ENCODE measurements at places on chromosomes 3 and 15.

DNA sequence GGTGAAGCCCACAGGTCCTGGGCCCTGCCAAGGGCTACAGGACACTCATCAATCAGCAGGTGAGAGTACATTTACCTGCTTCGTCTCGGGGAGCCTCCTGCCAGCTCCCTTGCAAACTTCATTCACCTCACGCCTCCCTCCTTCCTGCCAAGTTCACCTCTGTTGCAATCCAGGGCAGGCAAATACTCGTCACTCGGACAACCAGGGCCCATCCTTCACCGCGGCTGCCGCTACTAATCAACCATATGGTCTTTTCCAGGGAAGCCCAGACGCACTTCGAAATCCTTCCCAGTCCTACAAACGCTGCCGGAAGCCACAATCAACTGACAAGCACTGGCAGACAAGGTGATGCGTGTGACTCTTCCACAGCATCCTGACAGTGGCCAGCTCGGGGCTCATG is 200.7 kb upstream of the NSMCE3 start:
- no peak for DNase-seq

GRCh38 chr3:127717357-127718244 is 44.8 kb downstream of the ABTB1 start:
- DNase-seq: no peak

DNA sequence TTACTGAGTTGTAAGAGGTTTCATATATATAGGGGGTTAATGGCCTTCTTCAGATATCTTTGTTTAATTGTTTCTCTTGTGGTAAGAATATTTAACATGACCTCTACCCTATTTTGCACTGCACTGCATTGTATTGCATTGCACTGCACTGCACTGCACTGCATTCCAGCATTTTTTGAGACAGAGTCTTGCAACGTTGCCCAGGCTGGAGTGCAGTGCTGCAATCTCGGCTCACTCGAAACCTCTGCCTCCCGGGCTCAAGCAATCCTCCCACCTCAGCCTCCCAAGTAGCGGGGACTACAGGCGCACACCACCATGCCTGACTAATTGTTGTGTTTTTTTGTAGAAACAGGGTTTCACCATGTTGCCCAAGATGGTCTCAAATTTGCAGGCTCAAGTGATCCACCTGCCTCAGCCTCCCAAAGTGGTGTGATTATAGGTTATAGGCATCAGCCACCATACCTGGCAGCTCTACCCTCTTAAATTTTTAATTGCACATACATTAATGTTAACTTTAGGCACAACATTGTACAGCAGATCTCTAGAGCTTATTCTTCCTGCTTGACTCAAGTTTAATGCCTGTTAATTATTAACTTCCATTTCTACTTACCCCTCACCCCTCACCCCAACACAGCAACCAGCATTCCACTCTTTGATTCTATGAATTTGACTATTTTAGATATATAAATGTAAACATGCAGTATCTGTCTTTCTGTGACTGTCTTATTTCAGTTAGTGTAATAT is 38.4 kb downstream of the NEDD4 start:
- no peak for DNase-seq

- DNase-seq: no peak
Measured at GRCh38 chr15:77989296-77990143, 88.0 kb downstream of the TBC1D2B start.

GRCh38 chr15:60371175-60372051 is 26.4 kb downstream of the ANXA2 start:
- no peak for DNase-seq

GRCh38 chr3:53269888-53270880 is 14.4 kb upstream of the TKT start:
- DNase-seq: peak; percentile 78

DNA sequence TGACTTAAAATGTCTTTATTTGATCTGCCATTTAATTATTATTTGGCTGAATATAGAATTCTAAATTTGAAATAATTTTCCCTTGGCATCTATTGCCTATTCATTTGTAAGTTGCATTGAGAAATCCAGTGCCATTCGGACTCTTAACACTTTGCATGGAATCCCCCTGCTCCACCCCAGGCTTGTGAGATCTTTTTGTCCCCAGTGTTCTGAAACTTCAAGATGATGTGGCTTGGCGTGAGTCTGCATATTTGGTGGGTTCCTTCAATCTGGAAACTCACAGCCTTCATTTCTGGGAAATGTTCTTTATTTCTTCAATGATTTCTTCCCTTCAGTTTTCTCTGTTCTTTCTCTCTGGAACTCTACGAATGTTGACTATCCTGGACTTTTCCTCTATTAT is 83.8 kb upstream of the BLM start:
- no peak for DNase-seq

DNA sequence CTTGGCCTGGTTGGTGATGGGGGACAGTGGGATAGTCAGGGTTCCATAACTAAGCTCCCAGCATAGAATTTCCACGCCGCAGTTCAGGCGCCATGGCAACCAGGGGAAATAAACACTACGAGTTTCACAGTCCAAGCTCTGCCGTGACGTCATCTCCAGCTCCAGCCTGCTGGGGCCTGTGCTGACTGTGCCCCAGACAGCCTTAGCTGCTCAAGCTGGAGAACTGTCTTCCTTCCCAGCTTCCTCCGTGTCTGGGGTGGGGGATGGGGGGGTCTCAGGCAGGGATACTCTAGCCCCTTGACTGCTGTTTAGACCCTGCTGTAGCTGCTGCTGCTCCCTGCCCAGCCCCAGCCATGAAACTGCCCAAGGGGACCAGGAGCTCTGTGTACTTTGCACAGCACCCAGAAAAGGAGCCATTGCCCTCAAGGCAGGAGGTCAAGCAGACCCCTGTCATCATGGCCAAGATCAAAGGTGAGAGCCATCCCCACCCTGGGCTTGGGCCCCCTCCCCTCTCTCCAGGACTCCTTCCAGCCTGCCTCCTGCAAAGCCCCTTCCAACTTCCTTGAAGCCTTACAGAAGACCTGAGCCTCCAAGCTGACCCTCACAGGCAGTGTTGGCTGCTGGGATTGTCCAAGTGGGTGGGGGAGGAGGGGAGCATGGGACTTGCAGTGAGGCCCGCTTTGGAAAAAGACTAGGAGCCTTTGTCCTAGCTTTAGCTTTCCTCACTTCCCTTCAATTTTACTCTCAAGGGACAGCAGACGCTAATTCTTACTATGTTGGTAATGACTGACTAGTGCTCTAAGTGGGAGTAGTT is 11.4 kb upstream of the CSPG4 start:
- DNase-seq: peak; percentile 70

DNA sequence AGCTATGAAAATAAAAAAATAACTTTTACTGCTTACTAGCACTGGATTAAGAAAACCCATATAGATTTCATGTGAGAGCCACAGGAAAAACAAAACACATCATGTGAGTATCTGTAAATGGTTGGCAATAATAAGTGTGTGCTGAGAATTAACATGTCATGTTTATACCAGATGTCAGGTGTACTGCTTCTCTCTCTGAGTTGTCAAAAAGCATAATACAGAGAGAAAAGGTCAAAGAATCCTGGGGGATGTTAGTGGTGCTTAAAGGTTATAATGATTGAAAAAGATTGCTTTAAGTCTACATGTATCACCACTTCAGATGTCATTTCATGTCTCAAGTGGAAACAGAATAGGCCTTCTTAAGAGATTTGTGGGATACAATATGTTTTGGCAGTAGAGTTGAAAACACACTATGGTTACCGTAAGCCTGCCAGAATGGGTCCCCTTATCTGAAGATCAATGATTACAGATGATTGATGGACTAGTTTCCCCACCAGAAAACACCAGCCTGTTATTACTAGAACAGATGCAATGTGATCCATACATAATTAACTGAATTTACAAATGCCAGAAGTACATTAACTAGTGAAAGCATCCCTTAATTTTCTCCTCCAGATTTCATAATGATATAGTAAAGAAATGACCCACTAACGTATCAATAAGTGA is 204.1 kb downstream of the CNTN3 start:
- no peak for DNase-seq

- DNase-seq: no peak
Measured at GRCh38 chr3:196208942-196209695, 2.1 kb downstream of the ZDHHC19 start.

DNA sequence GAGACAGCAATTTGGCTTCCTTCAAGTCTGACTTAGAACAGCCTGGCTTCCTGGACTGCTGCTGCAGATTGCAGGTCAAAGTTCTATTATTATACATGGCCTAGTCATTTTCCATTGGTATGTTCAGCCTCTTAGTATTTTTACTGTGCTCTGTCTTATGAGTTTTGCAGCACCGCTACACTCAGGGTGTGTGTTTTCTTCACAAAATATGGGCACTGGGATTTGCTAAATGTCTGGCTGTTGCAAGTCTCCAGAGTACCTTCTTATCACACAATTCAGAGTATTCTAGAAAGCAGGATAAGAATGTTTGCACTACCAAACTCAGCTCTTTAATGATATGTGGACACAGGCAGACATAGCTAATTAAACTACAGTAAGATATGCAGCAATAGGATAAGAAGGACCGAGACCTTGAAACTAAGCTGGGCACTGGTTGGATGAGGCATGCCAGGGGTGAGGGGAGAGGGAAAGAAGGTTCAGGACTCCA is 203.0 kb upstream of the PDZRN3 start:
- no peak for DNase-seq

GRCh38 chr3:172448661-172449465 is 607 bp upstream of the GHSR start:
- DNase-seq: no peak

DNA sequence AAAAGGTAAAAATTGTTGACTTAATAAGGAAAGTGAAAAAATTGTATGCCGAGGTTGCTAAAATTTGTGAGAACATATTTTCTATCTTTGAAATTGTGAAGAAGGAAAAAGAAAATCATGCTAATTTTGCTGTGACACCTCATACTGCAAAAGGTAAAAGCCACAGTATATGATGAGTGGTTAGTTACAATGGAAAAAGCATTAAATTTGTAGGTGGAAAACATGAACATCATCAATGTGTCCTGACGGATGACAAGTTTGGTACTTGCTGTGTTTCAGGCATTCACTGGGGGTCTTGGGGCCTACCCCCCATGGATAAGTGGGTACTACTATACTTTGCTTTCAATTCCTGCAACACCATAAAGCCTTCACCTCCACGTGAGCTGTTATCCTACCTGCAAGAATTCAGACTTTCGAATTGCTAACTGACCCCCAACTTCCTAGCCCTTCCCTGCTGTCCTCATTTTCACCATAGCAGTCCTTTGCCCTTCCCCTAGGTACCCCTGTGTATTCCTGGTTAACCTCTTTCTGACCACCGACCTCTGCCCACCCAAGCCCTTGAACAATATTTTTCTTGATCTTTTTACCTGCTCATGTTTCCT is 62.4 kb downstream of the RAB7A start:
- no peak for DNase-seq

- no peak for DNase-seq
Measured at GRCh38 chr3:152241142-152242017, 27.3 kb upstream of the MBNL1 start.

GRCh38 chr3:62636235-62636826 is 238.9 kb downstream of the CADPS start:
- DNase-seq: no peak

DNA sequence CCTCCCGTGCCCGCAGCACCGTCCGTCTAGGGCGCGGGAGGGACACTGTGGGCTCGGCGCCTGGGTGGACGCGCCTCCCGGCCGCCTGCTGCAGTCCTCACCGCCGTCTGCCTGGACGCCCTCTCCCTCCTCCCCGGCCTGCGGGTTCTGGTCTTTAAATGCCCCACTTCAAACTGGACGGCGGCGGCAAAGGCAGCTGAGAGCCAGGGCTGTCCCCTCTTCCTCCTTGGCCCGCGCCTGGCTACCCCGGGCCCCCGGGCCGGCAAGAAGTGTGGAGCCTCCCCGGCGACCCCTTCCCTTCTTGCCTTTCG is 426 bp downstream of the CBLB start:
- peak; percentile 12 for DNase-seq

DNA sequence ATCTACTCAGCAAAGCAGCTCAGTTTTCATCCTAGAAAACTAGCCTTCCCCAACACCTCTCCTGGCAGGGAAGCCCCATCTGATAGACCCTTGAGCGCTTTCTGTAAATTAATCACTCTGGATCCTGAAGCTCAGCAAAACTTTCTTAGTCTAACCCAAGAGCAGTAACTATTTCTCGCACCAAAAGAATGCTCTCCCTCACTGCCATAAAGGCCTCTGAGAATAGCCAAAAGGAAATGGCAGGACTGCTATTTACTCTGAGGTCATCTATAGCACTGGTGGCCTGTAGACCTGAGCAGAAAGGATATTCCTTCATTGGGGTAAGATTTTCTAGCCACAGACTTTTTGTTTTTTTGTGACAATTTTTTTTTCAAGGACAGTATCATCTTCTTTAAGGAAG is 345.8 kb upstream of the ADAMTS9 start:
- DNase-seq: no peak

DNA sequence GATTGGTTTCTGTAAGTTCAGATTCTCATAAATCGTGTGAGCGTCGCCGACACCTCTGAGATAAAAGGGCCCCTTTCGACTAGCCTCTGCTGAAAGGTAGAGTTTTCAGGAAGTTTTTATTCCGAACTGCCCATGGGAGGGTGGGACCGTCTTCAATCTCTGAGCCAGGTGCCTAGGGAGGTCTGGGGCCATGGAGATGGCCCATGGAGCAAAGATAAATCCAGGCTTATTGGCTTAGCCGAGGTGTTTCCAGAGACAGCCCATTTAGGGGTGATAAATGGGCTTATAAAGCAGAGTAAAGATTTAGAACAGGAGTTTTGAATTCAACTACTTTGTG is 442 bp downstream of the QTRT2 start:
- no peak for DNase-seq

DNA sequence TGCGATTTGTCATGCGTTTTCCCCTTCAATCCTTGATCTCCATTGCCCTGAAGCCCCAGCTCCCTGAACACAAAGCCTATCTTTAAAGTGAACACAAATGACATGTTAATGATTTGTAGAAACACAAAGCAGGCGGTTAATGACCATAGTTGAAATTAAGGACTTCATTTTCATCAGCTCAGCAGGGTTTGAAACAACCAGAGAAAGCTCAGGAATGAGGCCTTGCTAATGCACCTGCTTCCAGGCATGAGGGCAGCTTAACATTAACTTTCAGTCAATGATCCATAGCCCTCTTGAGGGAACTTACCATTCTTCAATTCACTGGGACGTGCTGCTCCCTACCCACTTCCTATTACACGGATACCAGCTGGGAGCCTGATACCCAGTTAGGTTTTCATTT is 427.2 kb upstream of the CBLB start:
- no peak for DNase-seq

DNA sequence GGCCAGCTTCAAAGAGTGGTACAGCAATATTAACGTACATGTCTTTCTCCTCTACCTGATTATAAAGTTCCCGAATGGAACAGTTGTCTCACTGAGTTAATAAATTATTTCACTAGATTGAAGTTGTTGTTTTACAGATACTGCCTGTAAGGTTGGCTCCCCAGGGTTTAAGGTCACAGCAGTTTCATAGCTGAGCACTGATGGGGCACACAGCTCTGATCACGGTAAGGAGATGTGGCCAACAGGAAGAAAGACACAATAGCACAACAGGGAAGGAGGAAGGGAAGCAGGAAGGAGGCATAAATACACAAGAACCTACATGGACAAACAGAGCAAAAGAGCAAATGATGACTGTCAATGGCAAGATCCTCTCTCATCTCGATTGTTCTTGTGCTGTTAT is 215.6 kb downstream of the WNT5A start:
- DNase-seq: no peak

GRCh38 chr3:57165641-57166040 is 488 bp upstream of the IL17RD start:
- DNase-seq: no peak

- no peak for DNase-seq
Measured at GRCh38 chr15:87792250-87793040, 464.1 kb downstream of the NTRK3 start.

- no peak for DNase-seq
Measured at GRCh38 chr3:34957677-34958076, 681.6 kb upstream of the ARPP21 start.

- DNase-seq: no peak
Measured at GRCh38 chr3:18443665-18444594, 18.8 kb upstream of the SATB1 start.

Measured in K562 (cell line).